ENCODE measurements at places on chromosomes 3 and 15. TPM values are rescaled to one million over a fixed set of nuclear protein-coding genes. Genes with fewer than 3 reads are reported as not detected.

The MYO5C gene
- 10.8 TPM for total RNA-seq

The LRRC34 gene
- 4.3 TPM for total RNA-seq

The KY gene
- total RNA-seq: 0.60 TPM

The CXCR6 gene
- 0.80 TPM for total RNA-seq

The MLF1 gene
- 16.2 TPM for total RNA-seq

The GOLGA8R gene
- 3.9 TPM for total RNA-seq

The BTLA gene
- not detected for total RNA-seq

The MAP1A gene
- total RNA-seq: 4.6 TPM

The SLC6A1 gene
- total RNA-seq: 0.23 TPM

The ITIH3 gene
- 0.23 TPM for total RNA-seq

All from ovary (tissue), 10 donors.